Stimulated activated CD8-positive, alpha-beta memory T cell treated with anti-CD3 and anti-CD28 coated beads, Interleukin-15, amount 100 ng/mL, for 24 hours (primary cell): ENCODE measurements at places on chromosomes 1 and 21.

DNA sequence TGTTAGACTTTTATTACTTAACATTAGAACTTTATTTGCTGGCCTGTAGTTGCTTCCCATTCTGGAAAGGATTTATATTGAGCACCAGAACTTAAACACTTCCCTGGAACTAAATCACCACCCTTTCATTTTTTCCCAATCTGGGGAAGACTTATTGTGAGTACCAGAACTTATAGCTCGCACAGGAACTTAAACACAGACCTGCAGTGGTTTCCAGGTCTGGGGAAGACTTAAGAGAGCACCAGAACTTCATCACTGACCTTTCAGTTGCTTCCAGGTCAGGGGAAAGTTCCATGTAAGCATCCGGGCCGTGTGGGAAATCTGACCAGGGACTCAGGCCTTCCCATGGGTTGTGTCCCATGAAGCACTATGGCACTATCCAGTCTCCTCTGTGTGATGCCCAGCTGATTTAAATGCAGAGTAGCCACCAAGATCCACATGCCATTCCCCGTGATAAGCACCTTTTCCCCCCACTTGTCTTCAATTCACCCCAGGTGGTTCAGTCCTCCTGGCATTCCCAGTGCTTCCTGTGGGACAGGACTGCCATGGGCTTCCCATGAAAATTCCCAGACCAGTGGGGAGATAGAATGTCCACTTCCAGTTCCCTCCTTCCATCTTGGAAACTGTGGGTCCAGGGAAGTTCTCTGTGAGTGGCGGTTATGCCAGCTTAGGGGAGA is 48.9 kb downstream of the C4BPA start:
- no peak for DNase-seq

- no peak for DNase-seq
These were observed 30.3 kb upstream of the DNAJC11 start for GRCh38 chr1:6731905-6732304.

DNA sequence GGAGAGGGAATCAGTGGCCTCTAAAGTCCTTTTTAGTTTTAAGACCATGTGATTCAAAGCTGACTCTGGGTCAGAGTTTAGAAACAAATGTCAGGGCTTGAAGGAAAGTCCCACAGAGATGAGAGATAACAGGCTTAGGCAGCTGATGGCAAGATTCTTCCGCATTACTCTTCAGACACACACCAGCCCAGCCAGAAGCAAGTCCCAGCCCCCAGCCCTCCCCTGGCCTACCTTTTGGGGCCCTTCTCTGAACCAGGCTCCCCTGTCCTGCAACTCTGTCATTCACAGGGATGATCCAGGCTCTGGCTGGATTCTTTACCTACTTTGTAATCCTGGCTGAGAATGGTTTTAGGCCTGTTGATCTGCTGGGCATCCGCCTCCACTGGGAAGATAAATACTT is 13.1 kb upstream of the CASQ1 start:
- DNase-seq, result no peak

- DNase-seq, result no peak
These were observed 388.5 kb downstream of the PCP4 start for GRCh38 chr21:40255518-40256444.

DNA sequence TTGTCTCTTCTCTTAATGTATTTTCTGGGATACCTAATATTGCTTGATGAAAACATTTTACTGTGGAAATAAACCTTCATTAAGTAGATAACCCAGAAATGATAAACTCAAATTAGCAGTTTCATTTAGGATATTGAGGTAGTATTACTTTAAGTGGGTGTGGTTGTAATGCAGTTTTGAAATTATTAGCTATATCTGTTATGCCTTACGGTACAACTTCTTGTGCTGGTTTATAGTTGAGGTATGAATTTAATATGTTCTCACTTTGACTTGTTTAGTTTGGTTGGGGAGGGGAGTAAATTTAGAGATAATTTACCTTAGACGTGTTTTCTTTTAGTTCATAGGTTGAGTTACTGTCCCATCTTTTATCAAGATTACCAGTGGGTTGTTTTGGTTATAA is 111.0 kb downstream of the POU2F1 start:
- no peak for DNase-seq

- no peak for DNase-seq
These were observed 36.0 kb upstream of the DHCR24 start for GRCh38 chr1:54922921-54923421.

GRCh38 chr21:42060166-42060565 is 11.0 kb upstream of the UMODL1 start:
- DNase-seq, result no peak

GRCh38 chr1:232764458-232765251 is 40.6 kb upstream of the MAP10 start:
- no peak for DNase-seq
